Stimulated activated CD4-positive, alpha-beta T cell treated with anti-CD3 and anti-CD28 coated beads, Interleukin-1b, Interleukin-23, amount 100 ng/mL, for 1 hour (primary cell): ENCODE measurements at places on chromosomes 2 and 18.

GRCh38 chr2:159557437-159558034, 58.8 kb downstream of the BAZ2B start:
- DNase-seq = no peak

GRCh38 chr2:191578031-191578430, 99.9 kb upstream of the NABP1 start:
- no peak for DNase-seq

GRCh38 chr2:102236132-102236531, 49.3 kb downstream of the IL1RL2 start:
- no peak for DNase-seq

- DNase-seq = no peak
Observed at GRCh38 chr2:34123996-34124785, 525.1 kb upstream of the FAM98A start.

- DNase-seq = no peak
Observed at GRCh38 chr2:86393521-86394491, 47.4 kb upstream of the KDM3A start.

DNA sequence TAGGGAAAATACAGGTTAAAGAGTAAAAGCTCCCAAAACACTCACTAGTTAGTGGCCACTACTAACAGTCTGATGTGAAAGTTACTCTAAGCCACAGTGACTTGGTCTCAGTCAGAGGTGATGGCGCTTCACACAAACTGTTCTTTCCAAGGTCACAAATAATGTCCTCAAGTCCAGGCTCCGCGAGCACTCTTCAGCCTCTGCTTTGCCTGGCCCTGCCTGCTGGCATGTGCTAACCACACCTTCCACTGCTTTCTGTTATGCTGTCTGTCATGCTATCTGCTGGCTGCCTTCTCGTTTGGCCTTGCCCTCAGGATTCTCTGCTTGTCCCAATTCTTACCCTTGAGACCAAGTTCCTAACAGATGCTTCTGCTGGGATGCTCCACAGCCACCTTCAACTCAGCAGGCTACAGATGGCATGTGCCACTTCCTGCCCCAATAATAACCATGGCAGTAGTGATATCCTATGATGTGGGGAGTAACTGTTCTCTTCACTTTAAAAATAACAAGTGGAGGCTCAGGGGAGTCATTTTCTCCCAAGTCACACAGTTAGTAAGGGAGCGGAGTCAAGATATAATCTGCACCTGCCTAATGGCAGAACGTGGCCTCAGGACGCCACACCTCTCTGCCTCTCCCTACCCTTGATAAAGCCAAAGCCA, 75.7 kb downstream of the ZAP70 start:
- no peak for DNase-seq

- no peak for DNase-seq
Observed at GRCh38 chr2:77873506-77873905, 351.3 kb upstream of the LRRTM4 start.

DNA sequence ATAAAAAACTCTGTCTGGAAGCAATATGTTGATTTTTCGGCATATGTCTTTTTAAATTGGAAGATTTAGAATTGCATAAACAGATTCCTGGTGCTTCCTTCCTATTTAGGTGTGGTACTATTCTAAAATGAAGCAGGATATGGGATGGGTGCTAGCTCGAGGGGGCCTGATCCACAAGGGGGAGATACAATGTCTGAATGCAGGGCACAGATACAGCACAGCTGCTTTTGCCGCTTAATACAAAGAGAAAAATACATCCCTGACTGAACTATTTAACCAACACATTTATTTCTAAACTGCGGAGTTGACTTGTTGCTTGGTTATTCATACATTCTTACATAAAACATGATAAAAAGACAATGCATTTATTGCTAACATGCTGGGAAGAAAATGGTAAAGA, 169.1 kb downstream of the TMEFF2 start:
- DNase-seq = no peak

DNA sequence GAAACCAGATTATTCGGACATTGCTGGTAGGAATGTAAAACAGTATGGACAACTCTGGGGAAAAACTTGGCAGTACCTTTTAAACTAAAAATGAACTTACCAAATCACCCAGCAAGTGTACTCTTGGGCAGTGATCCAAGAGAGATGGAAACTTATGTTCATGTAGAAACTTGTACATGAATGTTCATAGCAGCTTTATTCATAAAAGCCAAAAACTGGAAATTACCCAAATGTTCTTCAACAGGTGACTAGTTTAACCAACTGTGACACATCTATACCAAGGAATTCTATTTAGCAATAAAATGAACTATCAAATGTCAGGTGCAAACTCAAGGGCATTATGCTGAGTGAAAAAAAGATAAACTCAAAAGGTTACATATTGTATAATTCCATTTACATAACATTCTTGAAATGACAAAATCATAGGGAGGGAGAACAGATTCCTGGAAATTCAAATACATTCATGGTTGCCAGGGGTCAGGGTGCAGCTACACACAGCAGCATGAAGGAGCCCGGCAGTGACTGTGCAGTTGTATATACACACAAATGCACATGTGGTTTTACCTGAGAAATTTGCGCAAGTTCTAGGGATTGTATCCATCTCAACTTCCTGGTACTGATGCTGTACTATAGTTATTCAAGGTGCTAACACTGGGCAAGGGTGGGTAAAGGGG, 3.5 kb upstream of the RNU4ATAC start:
- DNase-seq = no peak

DNA sequence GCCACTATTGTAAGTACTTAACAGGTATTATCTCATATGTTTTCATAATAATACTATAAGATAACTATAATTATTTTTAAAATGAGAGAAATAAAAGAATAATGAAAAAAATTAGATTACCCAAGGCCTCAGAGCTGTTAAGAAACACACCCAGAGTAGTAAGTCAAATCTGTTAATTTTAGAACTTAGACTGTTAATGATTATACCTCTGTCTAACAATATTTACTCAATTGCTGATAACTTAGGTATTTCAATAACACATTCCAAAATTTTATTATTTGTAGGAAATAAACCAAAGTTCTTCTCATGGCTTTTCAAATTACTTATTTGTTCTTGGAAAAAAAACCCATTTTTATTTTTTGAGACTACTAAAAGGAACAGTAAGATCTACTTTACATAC, 227.5 kb upstream of the KCNH7 start:
- DNase-seq = no peak

GRCh38 chr2:224136396-224136795, 97.3 kb upstream of the SERPINE2 start:
- DNase-seq = no peak

DNA sequence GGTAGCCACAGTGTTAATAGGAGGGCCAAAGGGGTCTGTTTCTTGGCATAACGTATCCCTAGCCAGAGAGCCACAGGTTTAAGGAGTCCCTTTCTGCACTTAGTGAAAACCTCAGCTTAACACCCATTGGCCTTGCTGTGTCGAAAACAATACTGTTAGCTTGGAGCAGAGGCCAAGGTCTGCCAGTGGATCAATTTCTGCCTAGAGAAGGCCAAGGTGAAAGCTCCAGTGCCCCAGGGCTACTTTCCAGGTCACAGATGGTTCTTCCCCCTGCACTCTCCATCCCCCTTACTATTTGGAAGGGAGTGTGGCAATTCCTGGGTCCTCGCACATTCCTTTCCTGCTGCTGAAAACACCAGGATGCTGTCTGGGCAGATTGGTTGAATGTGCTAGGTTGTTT, 74.8 kb upstream of the TNP1 start:
- no peak for DNase-seq

- no peak for DNase-seq
Observed at GRCh38 chr2:149037851-149038250, 648 bp upstream of the LYPD6B start.
